Vagina (tissue), 2 donors: ENCODE measurements at places on chromosomes 1 and 21. TPM values are rescaled to one million over a fixed set of nuclear protein-coding genes. Genes with fewer than 3 reads are reported as not detected.

Gene RGL1
- 23.1 TPM for total RNA-seq

GRCh38 chr1:243233908-243234307 lies 21.2 kb downstream of the CEP170 start:
- H3K27me3 ChIP-seq, result no peaks in the 10 kb centered on the region
- H3K36me3 ChIP-seq, result no peaks in the 10 kb centered on the region
- H3K4me1 ChIP-seq, result peaks cover 26% of the 10 kb centered on the region
- no peak overlapping the region for H3K27ac ChIP-seq
- no peak overlapping the region for H3K4me3 ChIP-seq
- DNase-seq, result no peak

DNA sequence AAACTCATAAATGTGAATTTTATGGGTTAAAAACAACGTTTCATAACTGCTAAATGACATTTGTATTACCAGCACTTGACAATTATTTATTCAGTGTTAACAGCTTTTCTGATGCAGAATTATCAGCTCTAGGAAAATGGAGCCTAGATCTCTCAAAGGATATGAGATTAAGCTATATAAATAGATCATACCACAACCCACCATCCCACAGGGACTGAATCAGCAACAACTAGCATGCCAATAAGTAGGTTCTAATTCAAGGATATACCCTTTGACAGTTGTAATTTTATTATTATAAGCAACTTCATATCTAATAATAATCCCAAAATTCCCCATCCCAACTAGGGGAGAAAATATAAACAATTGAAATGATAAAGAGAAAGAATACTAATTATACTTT lies 275.4 kb upstream of the RGS18 start:
- H3K27ac ChIP-seq, result no peak overlapping the region
- H3K4me1 ChIP-seq, result no peaks in the 10 kb centered on the region
- no peaks in the 10 kb centered on the region for H3K36me3 ChIP-seq
- DNase-seq, result no peak
- H3K27me3 ChIP-seq, result no peaks in the 10 kb centered on the region

DNA sequence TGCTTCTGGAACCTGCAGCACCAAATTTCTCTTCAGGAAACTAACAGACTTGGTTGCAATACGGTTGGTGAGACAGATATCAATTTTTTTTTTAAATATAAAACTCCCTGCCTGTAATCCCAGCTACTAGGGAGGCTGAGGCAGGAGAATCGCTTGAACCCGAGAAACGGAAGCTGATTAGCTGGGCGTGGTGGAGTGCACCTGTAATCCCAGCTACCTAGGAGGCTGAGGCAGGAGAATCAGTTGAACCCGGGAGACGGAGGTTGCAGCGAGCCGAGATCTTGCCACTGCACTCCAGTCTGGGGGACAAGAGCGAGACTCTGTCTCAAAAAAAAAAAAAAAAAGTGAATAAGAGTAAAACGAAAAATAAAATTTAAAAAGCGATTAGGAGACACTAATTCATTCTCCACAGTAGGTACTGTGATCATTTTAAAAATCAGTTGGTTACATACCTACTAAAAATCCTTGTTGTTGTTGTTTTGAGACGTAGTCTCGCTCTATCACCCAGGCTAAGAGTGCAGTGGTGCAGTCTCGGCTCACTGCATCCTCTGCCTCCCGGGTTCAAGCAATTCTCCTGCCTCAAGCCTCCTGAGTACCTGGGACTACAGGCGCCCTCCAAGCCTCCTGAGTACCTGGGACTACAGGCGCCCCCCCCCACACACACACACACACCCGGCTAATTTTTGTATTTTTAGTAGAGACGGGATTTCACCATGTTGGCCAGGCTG lies 796 bp upstream of the RBM8A start:
- H3K27me3 ChIP-seq, result no peaks in the 10 kb centered on the region
- peak overlapping the region; percentile 92 for H3K27ac ChIP-seq
- DNase-seq, result no peak
- H3K4me1 ChIP-seq, result peaks cover 25% of the 10 kb centered on the region
- H3K4me3 ChIP-seq, result peak overlapping the region; percentile 75

DNA sequence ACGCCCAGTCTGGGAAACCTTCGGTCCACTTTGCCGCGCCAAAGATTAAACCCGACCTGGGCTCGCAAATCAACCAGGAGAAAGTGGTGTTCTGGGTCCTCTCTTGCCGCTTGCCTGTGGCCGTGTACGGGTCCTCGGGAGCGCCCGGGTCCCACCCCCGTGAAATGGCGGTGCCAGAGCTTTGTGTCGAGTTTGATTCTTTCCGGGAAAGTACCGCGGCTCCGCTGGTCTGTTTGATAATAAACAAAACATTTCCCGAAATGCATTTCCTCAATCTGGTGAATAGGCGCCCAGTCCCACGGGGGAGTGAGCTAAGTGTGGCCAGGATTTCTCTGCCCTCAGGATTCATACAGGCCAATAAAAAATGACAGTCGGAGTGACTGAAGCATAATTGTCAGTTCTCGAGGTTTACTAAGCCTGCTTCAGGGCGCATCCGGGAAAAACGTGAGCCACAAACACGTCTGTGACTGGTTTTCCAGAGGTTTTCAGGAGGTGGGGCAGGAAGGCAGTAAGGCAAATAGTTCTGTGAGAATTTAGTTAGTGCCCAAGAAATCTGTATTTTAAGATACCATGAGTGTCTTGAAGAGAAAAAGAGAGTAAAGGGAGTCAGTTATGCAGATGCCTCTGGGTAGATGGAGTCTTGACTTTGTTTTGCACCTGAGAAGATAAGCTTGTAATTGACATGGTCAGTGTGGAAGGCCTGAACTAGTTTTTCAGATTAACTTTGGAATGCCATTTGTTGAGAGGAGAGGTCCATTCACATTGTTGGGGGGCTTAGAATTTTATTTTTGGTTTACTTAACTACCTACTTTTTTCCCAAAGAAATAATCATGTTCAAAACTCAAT lies 675 bp downstream of the IFNAR1 start:
- no peak for DNase-seq
- H3K36me3 ChIP-seq, result no peaks in the 10 kb centered on the region
- H3K27ac ChIP-seq, result peak overlapping the region; percentile 95
- peaks cover 32% of the 10 kb centered on the region for H3K4me1 ChIP-seq
- peak overlapping the region; percentile 82 for H3K4me3 ChIP-seq

GRCh38 chr1:183585038-183585437 lies 5.2 kb downstream of the NCF2 start:
- H3K27ac ChIP-seq, result no peak overlapping the region
- H3K4me1 ChIP-seq, result peaks cover 3% of the 10 kb centered on the region
- no peaks in the 10 kb centered on the region for H3K27me3 ChIP-seq
- DNase-seq, result no peak

Gene KAZN
- total RNA-seq, result 29.5 TPM

Gene CFAP74
- total RNA-seq, result not detected

Gene S100A9
- 4,658 TPM for total RNA-seq

Gene NCAM2
- total RNA-seq, result 4.7 TPM

DNA sequence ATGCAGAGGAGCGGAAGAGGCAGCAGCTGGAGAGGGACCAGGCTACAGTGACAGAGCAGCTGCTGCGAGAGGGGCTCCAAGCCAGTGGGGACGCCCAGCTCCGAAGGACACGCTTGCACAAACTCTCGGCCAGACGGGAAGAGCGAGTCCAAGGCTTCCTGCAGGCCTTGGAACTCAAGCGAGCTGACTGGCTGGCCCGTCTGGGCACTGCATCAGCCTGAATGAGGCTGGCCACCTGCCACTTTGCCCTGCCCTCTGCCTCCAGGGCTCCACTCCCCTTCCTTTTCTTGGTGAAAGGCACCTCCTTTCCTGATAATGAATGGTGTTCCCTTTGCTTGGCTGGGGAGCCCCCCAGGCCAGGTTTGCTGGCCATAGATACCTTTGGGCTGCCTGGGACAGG lies 3.3 kb upstream of the HMGN2 start:
- peaks cover 45% of the 10 kb centered on the region for H3K4me1 ChIP-seq
- H3K4me3 ChIP-seq, result no peak overlapping the region
- H3K27ac ChIP-seq, result no peak overlapping the region
- no peaks in the 10 kb centered on the region for H3K27me3 ChIP-seq

- no peaks in the 10 kb centered on the region for H3K4me1 ChIP-seq
- no peak for DNase-seq
- H3K27me3 ChIP-seq, result no peaks in the 10 kb centered on the region
- no peaks in the 10 kb centered on the region for H3K36me3 ChIP-seq
- no peak overlapping the region for H3K27ac ChIP-seq
These were observed 392.3 kb upstream of the ADAMTS5 start for GRCh38 chr21:27359141-27359540.

Gene S100A12
- total RNA-seq, result 4.2 TPM

DNA sequence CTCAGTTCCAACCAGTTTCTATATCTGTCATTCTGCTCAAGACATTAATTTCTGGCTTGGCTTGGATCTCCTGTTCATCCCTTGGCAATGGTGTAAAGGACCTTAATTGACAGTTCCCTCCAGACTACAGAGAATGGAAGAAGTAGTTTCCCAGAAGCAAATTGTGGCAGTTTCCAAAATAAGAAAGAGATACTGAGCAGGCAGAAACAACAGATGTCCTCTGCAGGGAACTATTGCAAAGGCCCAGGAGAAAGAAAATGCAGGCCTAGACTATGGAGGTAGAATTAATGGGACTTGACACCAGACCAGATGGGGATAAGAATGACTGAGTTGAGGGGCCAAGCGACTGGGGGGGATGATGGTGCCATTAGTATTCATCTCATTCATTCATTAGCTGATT lies 6.1 kb upstream of the AK2 start:
- DNase-seq, result no peak
- H3K27me3 ChIP-seq, result no peaks in the 10 kb centered on the region
- H3K36me3 ChIP-seq, result no peaks in the 10 kb centered on the region
- no peaks in the 10 kb centered on the region for H3K4me1 ChIP-seq
- H3K4me3 ChIP-seq, result no peak overlapping the region

Gene ASCL5
- total RNA-seq, result not detected

Gene TSSK3
- not detected for total RNA-seq

GRCh38 chr1:48939042-48939441 lies 162.4 kb upstream of the BEND5 start:
- no peaks in the 10 kb centered on the region for H3K27me3 ChIP-seq
- no peak for DNase-seq
- no peaks in the 10 kb centered on the region for H3K36me3 ChIP-seq
- no peak overlapping the region for H3K4me3 ChIP-seq
- no peak overlapping the region for H3K27ac ChIP-seq
- no peaks in the 10 kb centered on the region for H3K4me1 ChIP-seq

- H3K36me3 ChIP-seq, result no peaks in the 10 kb centered on the region
- no peak for DNase-seq
- H3K27ac ChIP-seq, result no peak overlapping the region
- no peaks in the 10 kb centered on the region for H3K27me3 ChIP-seq
- no peak overlapping the region for H3K4me3 ChIP-seq
- H3K4me1 ChIP-seq, result no peaks in the 10 kb centered on the region
These were observed 22.2 kb upstream of the KPRP start for GRCh38 chr1:152735648-152736047.

Gene CNTN2
- total RNA-seq, result 7.4 TPM

Gene OR2T35
- total RNA-seq, result not detected

DNA sequence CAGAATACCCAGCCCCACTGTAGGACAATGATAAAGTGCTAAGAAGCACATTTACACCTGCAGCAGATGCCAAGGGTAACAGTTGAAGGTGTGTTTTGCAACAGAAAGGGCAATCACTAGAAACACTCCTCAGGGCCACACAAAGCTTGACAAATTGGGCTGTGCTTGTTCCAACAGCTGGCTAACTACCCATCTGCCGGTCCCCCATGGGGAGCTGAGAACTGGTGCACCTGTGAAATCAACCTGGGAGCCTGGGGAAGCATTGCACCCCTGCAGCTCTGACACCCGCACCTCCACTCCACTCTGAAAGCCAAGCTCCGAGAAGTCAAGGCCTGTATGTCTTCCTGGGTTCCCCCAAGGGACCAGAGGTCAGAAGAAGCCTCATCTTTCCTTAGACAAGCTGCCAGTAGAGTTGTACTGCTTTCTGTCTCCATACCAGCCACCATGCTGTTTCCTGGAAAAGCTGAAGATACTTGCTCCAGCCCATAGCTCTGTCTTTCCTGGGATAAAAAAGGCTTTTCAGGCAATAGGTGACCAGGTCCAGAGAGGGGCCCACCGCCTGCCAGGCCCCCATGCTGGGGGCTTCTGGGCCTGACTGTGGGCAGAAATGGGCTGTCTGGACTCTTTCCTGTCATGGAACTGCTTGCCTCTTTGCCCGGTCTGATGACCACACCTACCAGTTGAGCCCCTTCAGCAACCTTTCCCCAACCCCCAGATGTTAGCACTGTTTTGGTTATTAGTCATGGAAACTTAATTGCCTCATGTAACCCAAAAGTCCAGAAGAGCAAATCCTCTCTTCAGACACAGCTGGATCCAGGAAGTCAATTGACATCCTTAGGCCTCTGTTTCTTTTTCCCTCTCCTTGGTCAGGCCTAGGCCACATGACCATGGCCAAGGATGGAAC lies 93.6 kb downstream of the KIF14 start:
- DNase-seq, result no peak
- H3K27ac ChIP-seq, result no peak overlapping the region
- H3K4me3 ChIP-seq, result no peak overlapping the region
- H3K4me1 ChIP-seq, result no peaks in the 10 kb centered on the region

DNA sequence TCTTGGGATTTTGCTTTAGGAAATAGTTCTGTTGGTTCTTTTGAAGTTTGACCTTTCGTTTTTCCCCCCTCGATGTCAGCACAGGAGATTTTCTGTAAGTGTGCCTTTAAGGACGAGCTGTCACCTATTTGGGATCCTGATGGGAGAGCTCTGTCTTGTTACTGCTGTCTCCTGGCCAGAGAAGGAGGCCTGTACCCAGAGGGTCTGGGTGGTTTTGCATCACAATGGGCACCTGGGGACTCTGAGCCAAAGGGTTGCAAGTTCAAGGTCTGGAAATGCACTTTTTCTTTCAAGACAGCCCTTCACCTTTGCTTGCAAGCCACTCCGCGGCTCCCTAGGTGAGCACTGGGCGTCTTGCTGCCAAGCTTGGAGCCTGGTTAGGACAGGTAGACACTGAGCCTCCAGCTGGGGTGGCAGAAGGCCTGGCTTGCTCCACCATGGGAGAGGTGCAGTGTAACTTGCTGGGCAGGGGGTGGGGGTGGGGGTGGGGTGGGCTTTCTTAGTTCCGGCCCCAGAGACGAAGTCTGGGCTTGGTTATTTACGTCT lies 2.9 kb downstream of the AJAP1 start:
- DNase-seq, result no peak
- no peaks in the 10 kb centered on the region for H3K36me3 ChIP-seq
- no peak overlapping the region for H3K4me3 ChIP-seq
- H3K27ac ChIP-seq, result no peak overlapping the region
- no peaks in the 10 kb centered on the region for H3K27me3 ChIP-seq

Gene GCSAML
- not detected for total RNA-seq

- no peaks in the 10 kb centered on the region for H3K36me3 ChIP-seq
- H3K4me1 ChIP-seq, result no peaks in the 10 kb centered on the region
- H3K4me3 ChIP-seq, result no peak overlapping the region
- DNase-seq, result no peak
- no peaks in the 10 kb centered on the region for H3K27me3 ChIP-seq
These were observed 20.8 kb upstream of the LRRC3 start for GRCh38 chr21:44434568-44434925.

Gene MMP23B
- 42.7 TPM for total RNA-seq
